ENCODE measurements at places on chromosomes 11 and 22.

GRCh38 chr11:124970925-124971324, 16.9 kb downstream of the CCDC15 start:
- DNase-seq = no peak

- DNase-seq = no peak
These were observed 73.2 kb downstream of the TBC1D22A start for GRCh38 chr22:46835693-46836092.

DNA sequence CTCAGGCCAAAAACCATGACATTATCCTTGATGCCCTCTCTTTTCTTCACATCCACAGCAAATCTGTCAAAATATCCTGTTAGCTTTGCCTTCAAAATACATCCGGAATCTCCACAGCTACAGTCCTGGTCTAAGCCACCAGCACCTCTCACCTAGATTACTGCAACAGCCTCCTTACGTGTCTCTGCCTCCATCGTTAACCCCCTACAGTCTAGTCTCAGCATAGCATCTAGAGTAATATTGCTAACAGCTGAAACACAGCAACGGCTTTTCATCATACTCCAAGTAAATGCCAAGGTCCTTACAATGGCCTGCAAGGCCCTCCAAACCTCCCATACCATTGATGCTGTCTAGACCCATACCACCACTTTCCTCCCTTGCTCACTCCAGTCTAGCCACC, 4.4 kb downstream of the TSG101 start:
- no peak for DNase-seq

DNA sequence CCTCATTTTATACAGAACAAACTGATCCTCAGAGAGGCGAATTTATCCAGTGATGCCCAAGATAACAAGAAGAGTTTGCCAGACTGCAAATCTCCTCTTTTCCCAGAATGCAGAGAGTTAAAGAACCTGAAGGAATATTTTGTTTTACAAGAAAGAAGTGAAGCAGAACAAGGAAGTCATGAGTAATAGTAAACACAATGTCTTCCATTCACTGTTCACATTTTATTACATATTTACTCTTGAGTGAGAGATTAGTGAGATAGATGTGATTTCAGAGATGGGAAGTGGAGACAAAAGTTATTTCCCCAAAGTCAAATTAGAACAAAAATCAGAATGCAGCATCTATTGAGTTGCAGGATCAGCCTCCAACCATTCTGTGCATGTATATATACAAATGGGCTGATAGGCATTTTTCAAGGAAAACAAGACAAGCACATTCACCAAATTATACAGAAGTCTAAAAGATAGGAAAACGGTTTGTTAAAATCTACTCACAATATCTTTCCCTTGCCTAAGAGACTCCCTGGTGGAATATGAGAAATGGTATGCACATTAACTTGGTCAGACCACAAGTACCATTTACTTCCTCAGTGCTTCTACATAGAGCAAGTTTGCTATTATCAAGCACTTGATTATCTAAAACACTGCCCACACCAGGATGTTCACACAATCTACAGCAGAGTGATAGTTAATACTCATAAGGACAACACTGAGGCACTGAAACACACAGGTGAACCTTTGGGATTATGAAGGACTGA, 12.0 kb downstream of the GUCY1A2 start:
- no peak for DNase-seq

DNA sequence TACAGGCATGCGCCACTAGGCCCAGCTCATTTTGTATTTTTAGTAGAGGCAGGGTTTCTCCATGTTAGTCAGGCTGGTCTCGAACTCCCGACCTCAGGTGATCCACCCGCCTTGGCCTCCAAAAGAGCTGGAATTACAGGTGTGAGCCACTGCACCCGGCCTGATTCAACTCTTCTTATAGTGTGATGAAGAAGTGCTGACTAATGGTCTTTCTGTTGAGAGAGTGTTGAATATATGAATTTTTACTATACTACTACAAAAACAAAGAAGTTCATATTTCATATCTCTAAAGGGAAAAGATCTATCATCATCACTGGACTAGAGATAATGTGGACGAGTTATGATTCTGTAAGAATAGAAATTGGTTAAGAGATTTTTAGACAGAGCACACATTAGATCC, 320.1 kb downstream of the SOX6 start:
- no peak for DNase-seq

GRCh38 chr22:37298748-37299495, 16.6 kb downstream of the CYTH4 start:
- no peak for DNase-seq

GRCh38 chr11:100883830-100884229, 196.7 kb downstream of the ARHGAP42 start:
- DNase-seq = no peak

Measured in activated gamma-delta T cell treated with Interleukin-2 at 50 U/mL for 16 hours (primary cell).